ENCODE measurements at places on chromosomes 5 and 9. TPM values are rescaled to one million over a fixed set of nuclear protein-coding genes. Genes with fewer than 3 reads are reported as not detected.

Gene PCDHA11
- not detected for total RNA-seq

Gene SPINK9
- total RNA-seq = not detected

Gene RGP1
- total RNA-seq = 22.8 TPM

Gene WNK2
- total RNA-seq = 0.16 TPM

Gene SAPCD2
- 32.9 TPM for total RNA-seq

Gene NMUR2
- total RNA-seq = not detected

Gene TTC39B
- 23.4 TPM for total RNA-seq

Gene DIRAS2
- not detected for total RNA-seq

Gene SNCAIP
- not detected for total RNA-seq

Gene PCDHB10
- total RNA-seq = not detected

Gene ADAMTS16
- total RNA-seq = not detected

Gene OR13F1
- total RNA-seq = not detected

Gene MYOZ3
- 0.07 TPM for total RNA-seq

Gene KIF24
- total RNA-seq = 7.8 TPM

Gene IFNA21
- not detected for total RNA-seq

Gene GRM6
- total RNA-seq = not detected

Gene ANKRA2
- total RNA-seq = 17.5 TPM

Gene TMC1
- not detected for total RNA-seq

Gene LRRC19
- total RNA-seq = not detected

Gene LOX
- total RNA-seq = not detected

Gene DOK3
- 5.4 TPM for total RNA-seq

Gene MEGF9
- total RNA-seq = 8.7 TPM
